ENCODE measurements at places on chromosomes 7 and 10.

GRCh38 chr7:5478568-5479430, 55.2 kb upstream of the TNRC18 start:
- no peak for DNase-seq

DNA sequence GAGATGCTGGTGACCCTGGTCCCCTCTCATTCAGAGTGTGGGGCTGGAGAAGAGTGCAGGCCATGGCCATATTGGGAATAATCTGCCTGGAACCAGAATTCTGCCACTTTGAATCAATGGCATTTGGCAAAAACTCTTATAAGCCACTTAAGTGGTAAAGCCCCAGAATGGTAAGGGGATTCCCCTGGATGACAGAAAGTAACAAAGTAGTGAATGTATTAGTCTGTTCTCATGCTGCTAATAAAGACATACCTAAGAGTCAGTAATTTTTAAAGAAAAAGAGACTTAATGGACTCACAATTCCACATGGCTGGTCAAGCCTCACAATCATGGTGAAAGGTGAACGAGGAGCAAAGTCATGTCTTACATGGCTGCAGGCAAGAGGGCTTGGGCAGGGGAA, 248.6 kb downstream of the SH2D4B start:
- no peak for DNase-seq

GRCh38 chr10:6486309-6486708, 93.8 kb downstream of the PRKCQ start:
- no peak for DNase-seq

- DNase-seq = no peak
Observed at GRCh38 chr7:45146531-45147379, 10.8 kb upstream of the RAMP3 start.

- no peak for DNase-seq
Observed at GRCh38 chr10:110207011-110207804, at the start of gene MXI1. Gene MXI1, plus strand, starts transcription at chr10:110207605. Its CDS starts 204 bp downstream, at chr10:110207809.

DNA sequence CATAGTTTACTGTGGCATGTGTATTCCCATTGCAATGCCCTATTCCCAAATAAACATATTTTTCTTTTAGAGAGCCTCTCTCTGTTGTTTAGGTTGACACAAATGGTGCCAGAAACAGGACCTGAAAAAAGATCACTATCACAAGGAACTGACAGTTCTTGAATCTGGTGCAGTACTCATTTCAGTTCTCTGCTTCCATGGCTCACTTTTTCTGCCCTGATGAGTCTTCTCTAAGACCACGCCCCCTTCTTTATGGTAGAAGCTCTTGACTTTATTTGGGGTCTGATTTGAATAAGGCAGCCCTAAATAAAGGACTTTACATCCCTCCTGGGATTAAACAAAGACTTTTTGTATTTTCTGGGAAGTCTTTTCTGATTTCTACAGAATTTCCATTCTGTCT, 3.5 kb upstream of the CCDC126 start:
- no peak for DNase-seq

GRCh38 chr7:38607466-38607865, 23.7 kb downstream of the AMPH start:
- DNase-seq = no peak

GRCh38 chr10:71089162-71089561, 123.2 kb upstream of the UNC5B start:
- DNase-seq = peak; percentile 2

GRCh38 chr7:87027900-87028299, 31.6 kb downstream of the ELAPOR2 start:
- DNase-seq = no peak

DNA sequence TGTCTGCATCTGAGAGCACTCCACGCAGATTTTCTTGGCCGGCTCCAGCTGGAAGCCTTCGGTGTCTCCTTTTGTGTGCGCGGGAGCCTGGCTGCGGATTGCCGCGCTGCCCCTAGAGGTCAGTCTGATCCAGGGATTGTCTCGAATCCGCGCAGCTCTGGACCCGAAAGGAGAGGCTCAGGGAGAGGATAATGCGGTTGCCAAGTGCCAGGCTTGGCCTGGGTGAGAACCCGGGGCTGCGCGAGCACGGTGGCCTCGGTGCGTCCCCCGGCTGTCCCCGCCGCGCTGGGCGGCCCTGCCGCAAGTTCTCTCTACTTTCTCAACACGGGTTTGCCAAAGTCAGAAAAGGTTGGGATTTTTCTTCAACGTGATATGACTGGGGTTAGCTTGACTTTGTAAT, 140.9 kb downstream of the ADCYAP1R1 start:
- DNase-seq = peak; percentile 89

DNA sequence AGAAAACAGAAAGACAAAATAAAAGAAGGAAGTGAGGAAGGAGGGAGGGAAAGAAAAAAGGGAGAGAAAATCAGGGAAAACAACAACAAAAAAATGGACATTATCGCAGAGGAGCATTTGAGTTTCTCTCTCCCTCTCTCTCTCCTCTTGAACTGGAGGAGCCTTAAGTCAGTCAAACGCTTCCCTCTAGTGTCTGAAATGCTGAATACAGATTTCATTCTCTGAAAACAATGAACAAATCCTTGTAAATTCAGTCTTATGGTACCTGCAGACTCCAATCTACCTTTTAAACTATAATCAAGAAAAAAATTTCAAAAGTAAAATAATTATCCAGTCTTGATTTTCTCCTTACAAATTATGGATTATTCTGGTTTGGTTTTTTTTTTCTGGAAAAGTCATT, 89.2 kb upstream of the PFKP start:
- peak; percentile 7 for DNase-seq

GRCh38 chr10:34723750-34724149, 91.3 kb downstream of the PARD3 start:
- DNase-seq = no peak

DNA sequence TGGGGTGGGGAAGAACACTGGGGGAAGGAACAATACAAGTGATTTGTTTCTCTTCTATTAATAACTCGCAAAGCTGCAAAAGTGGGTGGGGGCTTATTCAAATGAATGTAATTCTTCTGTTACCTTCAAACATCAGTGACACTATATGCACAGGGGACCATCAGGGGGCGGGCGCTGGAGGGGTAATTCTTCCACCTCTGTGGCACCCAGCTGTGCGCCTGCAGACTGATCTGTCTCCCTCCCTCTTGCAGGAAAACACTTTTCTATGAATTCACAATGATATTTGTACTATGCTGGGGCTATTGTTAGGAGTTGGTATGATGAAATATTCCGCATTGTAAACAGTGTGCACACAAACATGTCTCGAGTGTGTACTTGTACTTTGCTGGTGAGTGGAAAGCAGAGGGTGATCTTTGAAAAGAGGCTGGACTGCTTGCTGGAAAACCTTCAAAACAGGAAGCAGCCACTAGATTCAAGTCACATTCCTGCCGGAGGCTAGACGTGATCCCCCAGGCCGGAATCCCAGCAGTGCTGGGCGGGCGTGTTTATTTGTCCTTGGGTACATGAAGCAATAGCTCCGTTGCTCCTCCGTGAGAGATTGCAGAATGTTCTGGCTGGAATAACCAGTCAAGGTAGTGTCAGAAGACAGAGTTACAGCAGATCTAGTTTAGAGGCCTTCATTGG, 15.8 kb upstream of the BNIP3 start:
- DNase-seq = no peak

DNA sequence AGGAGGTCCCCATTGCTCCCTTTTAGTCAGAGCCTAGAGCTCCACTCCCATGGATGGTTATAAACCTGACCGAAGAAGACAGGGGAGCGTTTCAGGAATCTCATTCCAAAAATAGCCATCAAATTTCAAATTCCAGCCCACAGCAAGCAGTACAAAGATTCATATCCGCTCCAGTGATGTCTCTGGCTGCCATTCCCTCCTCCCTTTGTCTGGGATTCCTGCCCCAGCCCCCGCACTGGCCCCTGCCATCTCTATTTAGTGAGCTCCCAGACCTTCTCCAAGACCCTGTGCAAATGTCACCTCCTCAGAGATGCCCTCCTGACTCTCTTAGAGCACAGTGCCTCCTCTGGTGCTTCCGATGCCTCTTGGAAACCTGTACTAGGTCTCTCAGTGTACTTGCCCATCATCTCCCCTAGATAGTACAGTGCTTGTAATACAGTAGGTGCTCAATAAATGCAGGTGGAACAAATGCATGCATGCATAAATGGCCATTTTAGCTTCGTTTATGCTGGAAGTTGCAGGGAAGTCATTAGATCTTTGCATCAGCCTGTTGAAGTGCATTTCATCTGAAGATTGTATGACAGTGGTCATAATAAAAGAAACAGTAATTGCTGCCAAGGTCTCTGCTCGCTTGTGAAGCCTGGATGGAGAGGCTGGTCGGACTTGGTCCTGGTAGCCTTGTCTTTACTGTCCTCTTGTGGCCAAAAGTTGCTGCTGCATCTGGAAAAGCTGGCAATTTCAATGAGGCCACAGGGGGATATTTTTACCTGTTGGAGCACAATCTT, 32.0 kb upstream of the HABP2 start:
- peak; percentile 73 for DNase-seq

GRCh38 chr7:86485827-86486226, 157.9 kb upstream of the GRM3 start:
- DNase-seq = no peak

- DNase-seq = no peak
Observed at GRCh38 chr7:155210356-155210755, 87.3 kb upstream of the INSIG1 start.

- DNase-seq = no peak
Observed at GRCh38 chr7:139574618-139575337, 51.3 kb downstream of the CLEC2L start.

GRCh38 chr7:157436763-157437480, 100.1 kb downstream of the DNAJB6 start:
- no peak for DNase-seq

DNA sequence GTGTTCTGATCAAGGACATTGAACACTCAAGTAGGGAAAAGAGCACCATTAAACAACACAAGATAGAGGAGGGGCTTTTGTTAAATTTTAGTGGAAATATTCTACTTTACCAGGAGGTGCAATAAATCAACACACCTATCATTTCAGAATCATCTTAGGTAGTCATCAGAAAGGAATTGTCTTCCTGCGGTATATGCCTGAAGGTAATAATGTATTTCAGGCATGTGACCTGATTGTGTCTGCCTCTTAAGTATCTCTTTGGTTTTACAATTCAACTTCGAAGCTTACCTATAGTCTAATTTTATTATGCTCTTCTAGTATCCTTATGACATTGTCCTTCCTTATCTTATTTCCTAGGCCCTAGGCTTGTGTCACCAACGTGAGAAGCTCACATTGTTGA, 58.6 kb upstream of the LAMB4 start:
- DNase-seq = no peak

GRCh38 chr7:78148166-78148894, 349.8 kb downstream of the PHTF2 start:
- DNase-seq = no peak
